ENCODE measurements at places on chromosomes 5 and 9.

- DNase-seq, result no peak
Measured at GRCh38 chr9:131835151-131835910, 95.5 kb upstream of the RAPGEF1 start.

DNA sequence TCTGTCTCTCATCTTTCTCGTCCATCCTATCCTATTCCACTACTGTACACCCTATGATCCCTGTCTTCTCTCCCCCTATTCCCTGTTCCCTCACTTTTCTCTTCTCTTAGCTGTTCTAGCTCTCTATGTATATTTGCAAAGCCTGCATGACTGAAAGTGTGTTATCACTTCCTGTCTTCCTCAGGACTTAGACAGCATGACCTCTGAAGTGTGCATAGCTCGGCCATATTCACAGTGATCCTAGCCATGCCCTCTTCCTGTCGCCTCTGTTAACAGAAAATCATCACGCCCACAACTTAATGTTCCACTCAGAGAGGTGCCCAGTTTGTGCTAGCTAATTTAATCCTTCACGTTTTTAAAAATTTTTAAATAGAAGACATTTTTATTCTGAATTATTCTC lies 35.8 kb upstream of the CDH6 start:
- DNase-seq, result no peak

GRCh38 chr5:95794070-95794516 lies 28.4 kb downstream of the GLRX start:
- DNase-seq, result no peak

DNA sequence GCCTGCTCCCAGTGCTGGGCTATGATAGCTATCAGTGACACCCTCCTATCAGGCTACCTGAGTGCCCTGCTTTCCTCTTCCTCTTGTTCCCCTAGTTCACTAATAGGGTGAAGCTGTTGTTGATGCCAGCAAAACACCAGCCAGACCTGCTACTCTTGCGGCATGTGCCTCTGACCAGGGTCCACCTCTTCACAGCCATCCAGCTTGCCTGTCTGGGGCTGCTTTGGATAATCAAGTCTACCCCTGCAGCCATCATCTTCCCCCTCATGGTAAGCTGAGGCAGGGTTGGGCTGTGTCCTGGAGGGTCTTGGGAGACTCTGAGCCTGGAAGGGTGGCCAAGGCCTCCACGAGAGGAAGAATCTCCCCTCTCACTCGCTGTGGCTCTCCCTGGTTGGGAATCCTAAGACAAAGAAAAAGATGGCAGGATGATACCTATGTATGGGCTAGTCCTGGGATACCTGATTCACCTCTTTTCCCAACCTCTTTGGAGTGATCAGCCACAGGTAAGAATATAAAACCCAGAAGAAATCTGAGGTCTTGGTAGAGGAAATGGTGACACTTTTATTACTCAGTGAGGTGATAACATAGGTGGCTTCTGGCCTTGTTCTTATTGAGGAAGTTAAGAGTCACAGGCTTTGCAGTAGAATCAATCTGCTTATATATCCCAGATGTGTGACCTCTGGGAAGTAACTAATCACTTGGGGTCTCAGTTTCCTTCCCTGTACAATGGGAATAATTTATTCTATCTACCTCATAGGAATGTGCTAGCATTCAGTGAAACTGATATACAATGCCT lies 11.6 kb downstream of the SLC4A9 start:
- DNase-seq, result no peak
